ENCODE measurements at places on chromosomes 3 and 15. TPM values are rescaled to one million over a fixed set of nuclear protein-coding genes. Genes with fewer than 3 reads are reported as not detected.

NPAP1 gene
- polyA plus RNA-seq: 0.56 TPM

ZKSCAN7 gene
- polyA plus RNA-seq: 18.5 TPM

DNA sequence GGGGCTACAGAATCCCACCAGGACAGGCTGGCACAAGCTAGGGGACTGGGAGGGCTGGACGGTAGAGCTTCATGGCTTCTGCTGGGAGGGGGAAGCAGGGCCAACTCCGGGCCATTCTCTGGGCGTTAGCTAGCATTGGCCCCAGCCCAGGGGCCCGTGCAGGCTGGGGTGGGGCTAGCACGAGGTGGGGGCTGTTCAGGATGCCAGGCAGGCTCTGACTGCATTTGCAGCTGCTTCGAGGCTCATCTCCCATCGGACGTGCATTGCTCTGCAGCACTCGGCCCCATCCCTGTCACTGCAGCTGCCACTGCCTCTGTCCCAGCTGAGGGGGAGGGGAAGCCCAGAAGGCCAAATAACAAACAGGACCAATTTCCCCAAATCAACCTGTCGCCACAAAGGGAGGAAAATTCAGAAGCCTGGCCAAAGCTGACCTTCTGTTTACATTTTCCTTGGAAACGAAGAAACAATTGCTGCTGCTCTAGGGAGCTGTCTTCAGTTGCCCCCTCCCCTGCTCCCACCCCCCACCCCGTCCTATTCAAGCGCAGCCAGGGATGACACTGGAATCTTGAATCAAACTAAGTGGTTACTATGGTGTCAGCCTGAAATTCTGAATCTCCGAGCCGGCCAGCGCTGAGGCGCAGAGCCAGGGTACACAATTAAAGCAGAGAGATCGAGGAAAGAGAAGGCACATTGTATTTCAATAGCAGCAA, 138.8 kb upstream of the PRR20G start:
- no peak for DNase-seq

DNA sequence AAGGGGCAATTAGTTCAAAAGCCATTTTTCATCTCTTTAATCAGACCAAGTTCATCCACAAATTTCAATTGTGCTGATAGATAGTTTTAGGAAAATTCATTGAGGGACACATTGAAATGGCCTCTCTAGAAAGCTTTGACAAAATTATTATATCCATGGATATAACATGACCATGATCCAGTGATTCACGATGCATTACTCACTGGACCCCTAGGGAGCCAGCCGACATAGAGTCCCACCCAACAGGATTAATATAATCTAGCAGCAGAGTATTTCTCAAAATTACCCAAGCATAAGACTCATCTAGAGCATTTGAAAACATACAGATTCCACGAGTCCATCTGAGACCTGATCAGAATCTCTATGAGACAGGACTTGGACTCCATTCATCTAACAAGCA, 100.3 kb downstream of the FRMD5 start:
- DNase-seq: no peak
